ENCODE measurements at places on chromosomes 13 and 19. TPM values are rescaled to one million over a fixed set of nuclear protein-coding genes. Genes with fewer than 3 reads are reported as not detected.
A peak's percentile ranks its signal among the peaks of the same experiment; 100 is the strongest.

The PLEKHF1 gene
- 0.54 TPM for total RNA-seq

The ZNF575 gene
- not detected for total RNA-seq

The BEST2 gene
- total RNA-seq: not detected

The ADGRE2 gene
- not detected for total RNA-seq

The ACTN4 gene
- 54.6 TPM for total RNA-seq

The ZNF221 gene
- not detected for total RNA-seq

- peak; percentile 75 for DNase-seq
- no peak overlapping the region for H3K27ac ChIP-seq
- H3K4me3 ChIP-seq: peak overlapping the region; percentile 73
- no peaks in the 10 kb centered on the region for H3K27me3 ChIP-seq
- H3K36me3 ChIP-seq: no peaks in the 10 kb centered on the region
Observed at GRCh38 chr13:21673789-21674489, 3.1 kb downstream of the FGF9 start.

DNA sequence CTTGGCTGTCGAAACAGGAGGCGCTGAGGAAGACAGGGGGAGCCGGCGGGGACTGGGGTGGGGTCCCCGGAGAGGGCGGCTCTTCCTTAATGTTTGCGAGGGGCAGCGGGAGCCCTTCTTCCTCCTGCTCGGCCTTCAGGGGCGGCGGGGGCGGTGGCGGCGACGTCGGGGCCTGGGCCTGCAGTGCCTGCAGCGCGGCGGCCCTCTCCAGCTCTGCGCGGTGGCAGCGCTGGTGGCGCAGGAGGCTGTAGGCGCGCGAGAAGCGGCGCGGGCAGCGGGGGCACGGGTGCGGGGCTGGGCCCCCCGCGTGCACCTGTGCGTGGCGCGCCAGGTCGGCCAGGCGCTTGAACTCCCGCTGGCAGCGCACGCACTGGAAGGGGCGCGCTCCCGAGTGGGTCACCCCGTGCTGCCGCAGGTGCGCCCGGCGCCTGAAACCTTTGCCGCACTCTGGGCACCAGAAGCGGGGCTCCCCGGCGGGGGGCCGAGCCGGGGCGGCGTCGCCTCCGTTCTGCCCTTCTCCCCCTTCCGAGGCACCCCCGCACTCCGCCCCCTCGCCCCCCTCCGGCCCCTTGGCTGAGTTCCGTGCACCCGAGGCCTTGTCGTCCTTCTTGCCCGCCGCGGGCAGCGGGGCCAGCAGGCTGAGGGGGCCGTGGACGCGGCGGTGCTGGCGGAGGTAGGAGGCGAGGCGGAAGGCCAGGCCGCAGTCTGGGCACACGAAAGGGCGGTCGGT lies 2.5 kb downstream of the ZNF579 start:
- H3K36me3 ChIP-seq: peaks cover 6% of the 10 kb centered on the region
- peaks cover 12% of the 10 kb centered on the region for H3K4me1 ChIP-seq
- no peak overlapping the region for H3K27ac ChIP-seq
- no peaks in the 10 kb centered on the region for H3K27me3 ChIP-seq

GRCh38 chr19:52660981-52661380 lies 22.8 kb upstream of the ZNF83 start:
- DNase-seq: no peak
- peaks cover 78% of the 10 kb centered on the region for H3K36me3 ChIP-seq
- no peak overlapping the region for H3K27ac ChIP-seq
- H3K27me3 ChIP-seq: no peaks in the 10 kb centered on the region
- H3K4me1 ChIP-seq: no peaks in the 10 kb centered on the region

DNA sequence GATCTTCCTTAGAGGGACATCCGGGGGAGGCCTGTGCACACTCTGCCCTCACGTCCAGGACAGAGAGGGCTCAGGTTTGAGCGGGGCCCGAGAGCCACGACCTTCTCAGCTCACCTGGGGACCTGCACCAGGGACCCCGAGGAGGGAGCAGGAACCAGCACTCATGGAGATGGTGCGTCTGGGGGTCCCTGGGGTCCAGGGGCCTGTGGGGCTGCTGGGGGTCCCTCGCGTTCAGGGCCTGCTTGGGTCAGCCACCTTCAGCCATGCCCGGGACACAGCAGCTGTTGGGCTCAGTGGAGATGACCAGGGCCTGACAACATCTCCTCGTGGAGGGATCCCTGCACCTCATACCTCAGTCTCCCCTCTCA lies 47.1 kb downstream of the TMEM255B start:
- no peaks in the 10 kb centered on the region for H3K36me3 ChIP-seq
- no peak overlapping the region for H3K4me3 ChIP-seq
- no peaks in the 10 kb centered on the region for H3K27me3 ChIP-seq

DNA sequence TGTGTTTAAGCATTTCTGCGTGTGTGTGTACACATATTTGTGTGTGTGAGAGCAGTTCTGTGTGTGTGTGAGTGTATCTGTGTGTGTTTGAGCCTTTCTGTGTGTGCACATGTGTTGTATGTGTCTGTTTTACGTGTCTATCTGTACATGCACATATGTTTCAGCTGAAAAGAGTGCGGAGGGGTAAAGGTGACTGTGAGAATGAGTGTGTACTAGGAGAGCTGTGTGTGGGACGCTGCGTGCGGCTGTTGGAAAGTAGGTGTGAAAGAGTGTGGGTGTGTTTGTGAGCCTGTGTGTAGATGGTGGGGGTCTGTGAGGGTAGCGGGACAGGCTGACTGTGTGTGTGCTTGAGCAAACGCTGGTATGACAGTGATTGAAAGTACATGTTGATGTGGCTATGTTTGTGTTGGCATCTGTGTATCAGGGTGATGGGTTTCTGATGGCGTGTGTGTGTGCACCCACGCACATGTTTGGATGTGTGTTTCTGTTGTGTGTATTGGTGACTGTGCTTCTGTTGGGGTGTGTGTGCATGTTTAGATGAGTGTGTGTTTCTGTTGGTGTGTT lies 7.5 kb upstream of the TPM4 start:
- H3K36me3 ChIP-seq: no peaks in the 10 kb centered on the region
- H3K27ac ChIP-seq: no peak overlapping the region
- DNase-seq: no peak
- H3K4me3 ChIP-seq: no peak overlapping the region
- peaks cover 11% of the 10 kb centered on the region for H3K4me1 ChIP-seq

GRCh38 chr13:112690283-112690929 lies 568 bp downstream of the ATP11A start:
- peak overlapping the region; percentile 58 for H3K4me3 ChIP-seq
- H3K4me1 ChIP-seq: peaks cover 18% of the 10 kb centered on the region
- no peak for DNase-seq
- no peak overlapping the region for H3K27ac ChIP-seq

DNA sequence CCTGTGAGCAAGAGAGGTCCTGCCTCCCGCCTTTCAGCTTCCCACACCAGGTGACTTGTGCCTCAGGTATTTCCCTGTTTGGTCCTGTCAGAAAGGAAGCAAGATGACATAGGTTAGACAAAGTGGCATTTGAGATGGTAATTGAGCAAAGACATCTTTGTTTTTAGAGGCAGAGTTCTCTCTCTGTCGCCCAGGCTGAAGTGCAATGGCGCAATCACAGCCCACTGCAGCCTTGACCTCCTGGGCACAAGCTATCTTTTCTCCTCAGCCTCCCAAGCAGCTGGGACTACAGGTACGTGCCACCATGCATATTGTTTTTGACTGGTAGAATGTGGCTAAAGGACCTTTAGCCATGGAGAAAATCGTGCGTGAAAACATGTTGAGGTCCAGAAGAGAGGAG lies 339.1 kb downstream of the FGF9 start:
- no peak overlapping the region for H3K4me3 ChIP-seq
- no peaks in the 10 kb centered on the region for H3K27me3 ChIP-seq
- H3K4me1 ChIP-seq: no peaks in the 10 kb centered on the region
- no peak overlapping the region for H3K27ac ChIP-seq
- no peaks in the 10 kb centered on the region for H3K36me3 ChIP-seq
- DNase-seq: no peak

All from Karpas-422 (cell line).